Activated CD8-positive, alpha-beta memory T cell treated with anti-CD3 and anti-CD28 coated beads, Interleukin-2, amount 50 U/mL, for 4 hours (primary cell): ENCODE measurements at places on chromosomes 11 and 22.

GRCh38 chr11:20355221-20356219 lies 8.0 kb upstream of the HTATIP2 start:
- peak; percentile 32 for DNase-seq

- no peak for DNase-seq
Observed at GRCh38 chr11:7353100-7353499, 101.4 kb downstream of the SYT9 start.

DNA sequence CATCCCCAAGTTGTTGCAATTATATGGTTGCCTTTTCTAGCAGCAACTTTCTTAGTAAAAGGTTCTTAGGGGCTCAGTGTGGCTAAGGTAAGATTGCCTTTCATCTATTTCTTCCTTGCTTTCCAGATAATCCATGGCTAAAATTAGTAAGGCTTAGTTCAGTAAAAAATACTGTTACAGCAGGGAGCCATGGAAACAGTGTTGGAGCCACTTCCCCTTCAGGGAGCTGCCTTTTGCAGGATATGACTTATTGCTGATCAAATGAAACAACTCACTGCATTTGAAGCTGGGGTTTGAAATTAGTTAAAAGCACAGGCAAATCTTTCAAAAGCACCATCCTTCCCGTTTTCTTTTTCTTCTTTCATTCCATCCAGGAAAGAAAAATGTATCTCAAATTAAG lies 184.3 kb downstream of the C11orf87 start:
- no peak for DNase-seq

DNA sequence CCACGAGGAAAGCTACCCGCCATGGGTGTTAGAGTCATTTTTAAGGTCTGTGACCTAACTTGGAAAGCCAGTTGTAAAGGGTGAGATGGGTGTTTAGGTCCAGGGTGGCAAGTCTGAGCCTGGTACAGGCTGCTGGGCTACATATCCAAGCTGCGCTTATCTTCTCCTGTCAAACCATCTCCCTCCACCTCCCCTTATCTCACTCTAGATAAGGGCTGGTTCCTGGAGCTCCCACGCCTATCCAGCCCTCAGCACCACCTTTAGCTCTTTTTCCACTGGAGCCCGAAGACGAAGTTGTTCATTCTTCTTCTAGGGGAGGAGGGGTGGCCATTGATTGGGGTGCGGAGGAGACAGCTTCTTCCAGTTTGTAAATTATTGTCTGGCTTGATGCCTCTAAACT lies 48.5 kb downstream of the MICAL2 start:
- DNase-seq = no peak

DNA sequence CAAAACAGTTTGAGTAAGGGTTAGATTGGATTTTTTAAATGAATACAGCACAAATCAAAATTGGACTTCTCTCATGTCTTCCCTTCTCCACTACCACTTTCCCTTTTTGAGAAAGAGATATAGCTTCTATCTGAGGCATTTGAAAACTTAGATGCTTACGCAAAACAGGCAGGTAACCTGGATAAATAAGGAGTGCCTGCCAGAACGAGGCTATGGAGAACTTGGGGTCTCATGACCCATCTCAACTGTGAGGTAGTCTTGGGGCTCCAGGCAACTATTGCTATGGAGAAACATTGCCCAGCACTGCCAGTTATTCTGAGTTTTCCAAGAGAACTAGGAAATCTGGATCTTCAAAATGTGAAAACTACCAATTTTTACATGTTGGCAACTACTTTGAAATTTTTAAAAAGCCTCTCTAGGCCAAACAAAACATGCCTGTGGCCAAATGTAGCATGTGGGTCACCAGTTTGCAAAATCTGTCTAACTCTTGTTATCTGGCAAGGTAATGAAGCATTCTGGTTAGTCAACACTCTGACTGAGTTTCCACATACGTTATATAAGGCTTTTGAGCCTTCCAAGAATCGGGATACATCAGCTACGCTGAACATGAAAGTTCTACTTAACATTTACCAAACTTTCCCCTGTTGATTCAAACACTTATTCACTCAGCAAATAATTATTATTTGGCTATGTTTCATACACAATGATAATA lies 752.7 kb downstream of the KCNA4 start:
- DNase-seq = no peak

- DNase-seq = no peak
Observed at GRCh38 chr11:112321501-112322172, 61.0 kb upstream of the PLET1 start.

DNA sequence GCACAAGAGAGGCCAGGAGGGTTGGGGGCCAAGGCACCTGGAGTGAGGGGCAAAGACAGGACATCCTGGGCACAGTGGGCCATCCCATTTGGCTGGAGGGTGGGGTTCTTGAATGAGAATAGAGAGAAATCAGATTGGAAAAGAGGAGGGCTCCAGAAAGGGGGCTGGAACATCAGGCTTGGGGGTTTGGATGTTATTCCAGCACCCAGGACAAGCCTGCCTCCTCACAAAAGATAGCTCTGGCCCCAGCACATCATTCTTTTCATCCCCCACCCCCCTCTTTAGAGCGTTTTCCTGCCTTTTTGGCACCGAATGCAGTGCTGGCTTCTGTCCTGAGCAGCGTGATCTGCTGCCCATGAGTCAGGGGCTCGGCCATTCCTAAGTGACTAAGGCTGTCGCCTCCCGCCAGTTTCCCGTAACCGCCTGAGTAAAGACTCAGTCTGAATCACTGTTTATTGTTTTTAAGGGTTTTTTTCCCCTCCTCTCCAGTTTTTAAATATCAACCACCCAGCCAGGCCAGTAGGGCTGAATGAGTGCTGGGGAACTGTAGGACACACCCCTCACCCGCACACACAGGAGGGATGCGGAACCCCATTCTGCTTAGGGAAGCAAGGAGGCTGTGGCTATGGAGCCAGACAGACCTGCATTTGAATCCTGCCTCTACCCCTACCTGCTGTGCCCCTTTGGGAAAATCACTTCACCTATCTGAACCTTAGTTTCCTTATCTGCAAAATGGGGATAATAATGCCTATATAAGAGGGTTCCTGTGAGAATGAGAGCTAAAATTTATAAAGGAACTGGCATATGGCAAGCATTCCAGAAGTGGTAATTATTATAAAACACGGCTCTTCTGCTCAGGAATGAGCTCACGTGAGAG lies 32.4 kb upstream of the NAV2 start:
- DNase-seq = no peak

- no peak for DNase-seq
Observed at GRCh38 chr22:46405901-46406300, 70.4 kb downstream of the TRMU start.

GRCh38 chr11:127919206-127920000 lies 668.0 kb downstream of the ETS1 start:
- no peak for DNase-seq

DNA sequence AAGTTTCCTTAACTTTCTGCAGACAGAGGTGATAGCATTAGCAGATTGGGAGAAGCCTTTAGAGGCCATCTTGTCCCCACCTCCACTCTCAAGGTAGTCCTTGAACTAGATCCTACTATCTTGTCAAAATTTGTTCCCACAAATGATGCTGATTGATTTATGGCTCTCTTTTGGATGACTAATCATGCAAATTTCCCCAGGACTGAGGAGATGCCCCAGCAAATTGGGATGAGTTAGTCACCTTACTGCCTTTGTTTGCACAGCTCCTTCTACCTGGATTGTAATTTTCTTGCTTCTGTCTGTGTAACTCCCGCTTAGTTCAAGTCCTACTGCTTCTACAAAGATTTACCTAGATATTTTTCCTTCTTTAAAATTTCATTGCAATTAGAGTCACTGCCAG lies 391.4 kb upstream of the CADM1 start:
- DNase-seq = no peak
